ENCODE measurements at places on chromosomes 6 and 20. TPM values are rescaled to one million over a fixed set of nuclear protein-coding genes. Genes with fewer than 3 reads are reported as not detected.
A peak's percentile ranks its signal among the peaks of the same experiment; 100 is the strongest.

GRCh38 chr20:11274141-11274594 lies 600.4 kb upstream of the JAG1 start:
- peak; percentile 9 for DNase-seq

DNA sequence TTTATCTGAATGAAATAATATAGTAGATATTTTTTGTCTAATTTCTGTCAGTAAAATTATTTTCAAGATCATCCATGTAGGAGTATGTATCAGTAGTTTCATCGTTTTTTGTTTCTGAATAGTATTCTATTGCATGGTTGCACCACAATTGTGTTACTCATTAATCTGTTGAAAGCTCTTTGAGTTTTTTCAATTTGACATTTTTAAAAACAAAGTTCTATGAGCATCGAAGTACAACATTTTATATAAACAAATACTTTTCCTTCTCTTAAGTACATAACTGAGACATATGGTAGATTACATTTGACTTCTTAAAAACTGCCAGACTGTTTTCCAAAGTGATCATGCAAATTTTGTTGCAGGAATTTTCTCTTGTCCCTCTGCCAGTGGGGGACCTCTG lies 1113.1 kb upstream of the CITED2 start:
- DNase-seq = no peak

DNA sequence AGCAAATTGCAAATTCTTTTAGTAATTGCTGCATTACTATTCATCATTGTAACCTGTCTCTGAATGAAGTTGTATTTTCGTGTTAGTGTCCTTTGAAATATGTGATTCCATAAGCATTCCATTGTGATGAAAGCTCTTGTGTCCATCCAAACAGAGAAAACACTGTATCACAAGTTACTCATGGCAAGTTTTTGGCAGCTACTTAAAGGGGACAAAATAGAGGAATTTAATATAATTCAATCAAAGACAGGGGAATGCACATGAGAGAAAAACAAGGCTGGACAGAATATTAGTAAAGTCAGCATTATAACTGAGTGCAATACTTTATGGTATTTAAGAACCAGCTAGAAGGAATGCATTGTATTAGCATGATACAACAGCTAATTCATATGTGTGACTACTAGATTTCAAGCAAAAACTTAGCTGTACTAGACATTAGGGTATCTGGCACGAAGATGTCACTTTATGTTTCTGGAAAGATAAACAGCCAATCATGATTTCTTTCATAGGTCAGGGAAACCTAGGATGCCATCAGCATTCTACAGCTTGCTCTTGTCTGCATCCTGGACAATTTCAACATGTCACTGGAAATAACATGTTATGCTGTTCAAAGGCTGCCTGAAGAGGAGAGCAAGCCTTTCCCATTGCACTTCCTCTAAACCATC lies 270.6 kb upstream of the MARCKS start:
- DNase-seq = no peak

Gene TSBP1
- total RNA-seq = not detected

Gene GMPR
- total RNA-seq = not detected

GRCh38 chr20:23242104-23242503 lies 108.5 kb upstream of the NXT1 start:
- no peak for DNase-seq

DNA sequence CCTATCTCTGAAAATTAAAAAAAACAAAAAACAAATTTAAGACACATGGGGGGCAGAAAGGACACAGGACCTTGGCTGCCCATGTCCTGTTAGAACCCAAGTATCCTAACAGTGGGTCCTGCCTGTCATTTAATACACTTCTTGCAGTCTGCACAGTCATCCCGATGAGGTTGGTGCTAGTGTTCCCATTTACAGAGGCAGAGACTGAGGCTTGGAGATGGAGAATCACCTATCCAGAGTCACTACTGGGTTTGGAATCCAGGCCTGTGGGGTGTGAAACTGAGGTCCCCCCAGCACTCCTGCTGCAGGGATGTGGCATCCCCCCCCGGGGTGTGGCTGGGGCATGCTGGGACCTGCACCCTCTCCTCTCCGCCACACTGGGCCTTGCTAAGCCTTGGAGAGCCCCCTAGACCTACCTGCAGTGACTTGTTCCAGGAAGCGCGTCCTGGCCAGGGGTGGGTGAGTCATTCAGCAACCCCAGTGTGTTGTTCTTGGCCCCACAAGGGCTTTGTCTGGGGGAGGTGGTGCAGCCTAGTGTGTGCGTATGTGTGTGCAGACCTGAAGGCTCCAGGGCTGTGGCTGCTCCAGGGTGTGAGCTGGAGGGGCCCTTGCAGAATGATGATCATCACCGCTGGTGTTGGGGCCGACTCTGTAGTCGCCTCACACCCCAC lies 49.7 kb downstream of the BCAS4 start:
- peak; percentile 38 for DNase-seq

GRCh38 chr20:50425076-50425475 lies 85.1 kb upstream of the PTPN1 start:
- peak; percentile 16 for DNase-seq

Gene DCDC2
- not detected for total RNA-seq

GRCh38 chr6:145003145-145003544 lies 718.0 kb downstream of the UTRN start:
- no peak for DNase-seq

DNA sequence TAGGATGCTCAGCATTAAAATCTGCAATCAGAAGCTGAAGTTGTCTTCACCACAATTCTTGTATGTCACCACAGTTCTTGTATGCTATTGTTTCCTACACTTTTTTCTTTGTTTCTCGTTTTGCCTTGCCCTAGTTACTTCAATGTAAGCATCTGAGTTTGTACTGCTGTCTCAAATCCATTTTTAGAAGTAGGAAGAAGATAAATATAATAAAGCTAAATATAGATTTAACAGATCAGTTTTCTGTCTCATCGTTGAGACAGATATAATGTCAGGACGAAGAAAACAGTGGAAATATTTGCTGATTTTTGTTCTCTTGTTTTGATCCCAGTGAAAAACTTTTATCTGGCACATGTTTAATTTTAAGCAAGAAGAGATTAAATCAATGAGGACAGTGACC lies 318.0 kb downstream of the QKI start:
- DNase-seq = no peak

Gene ZNF334
- total RNA-seq = not detected

- no peak for DNase-seq
Observed at GRCh38 chr6:34157851-34158250, 12.0 kb upstream of the GRM4 start.

DNA sequence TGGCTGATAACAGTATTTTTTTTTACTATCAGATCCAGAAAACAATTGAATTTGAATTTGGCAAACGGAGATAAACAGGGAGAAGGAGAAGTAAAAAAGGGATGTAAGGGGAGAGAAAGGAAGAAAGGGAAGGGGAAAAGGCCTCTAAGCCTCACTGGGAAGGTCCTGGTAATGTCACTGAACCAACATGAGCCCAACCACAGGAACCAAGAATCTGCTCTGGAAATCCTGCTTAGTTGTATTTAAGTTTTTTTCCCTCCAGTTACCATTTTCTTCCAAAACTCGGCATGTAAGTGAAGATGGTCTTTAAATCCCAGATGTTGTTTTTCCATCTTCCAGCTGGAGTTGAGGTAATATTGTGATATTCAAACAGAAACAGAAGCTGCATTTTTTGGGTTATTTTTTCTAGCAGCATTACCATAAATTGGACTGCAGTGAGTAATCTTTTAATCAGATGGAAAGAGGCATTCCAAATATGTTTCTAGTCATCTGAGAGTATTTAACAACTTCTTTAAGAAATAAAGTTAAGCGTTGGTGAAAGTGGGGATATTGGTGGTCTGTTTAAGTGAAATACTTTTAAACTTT lies 91.1 kb downstream of the TXNDC5 start:
- DNase-seq = no peak

- DNase-seq = no peak
Observed at GRCh38 chr6:126381498-126381897, 41.6 kb downstream of the CENPW start.

Gene EDN1
- not detected for total RNA-seq

- DNase-seq = no peak
Observed at GRCh38 chr6:141521440-141521839, 611.3 kb upstream of the GJE1 start.

Gene TUBB2B
- total RNA-seq = 0.33 TPM

- DNase-seq = no peak
Observed at GRCh38 chr6:44432227-44432626, 44.7 kb downstream of the CDC5L start.

Gene CST5
- total RNA-seq = not detected

Gene LRRC73
- total RNA-seq = 0.25 TPM

Gene ZSCAN23
- total RNA-seq = not detected

DNA sequence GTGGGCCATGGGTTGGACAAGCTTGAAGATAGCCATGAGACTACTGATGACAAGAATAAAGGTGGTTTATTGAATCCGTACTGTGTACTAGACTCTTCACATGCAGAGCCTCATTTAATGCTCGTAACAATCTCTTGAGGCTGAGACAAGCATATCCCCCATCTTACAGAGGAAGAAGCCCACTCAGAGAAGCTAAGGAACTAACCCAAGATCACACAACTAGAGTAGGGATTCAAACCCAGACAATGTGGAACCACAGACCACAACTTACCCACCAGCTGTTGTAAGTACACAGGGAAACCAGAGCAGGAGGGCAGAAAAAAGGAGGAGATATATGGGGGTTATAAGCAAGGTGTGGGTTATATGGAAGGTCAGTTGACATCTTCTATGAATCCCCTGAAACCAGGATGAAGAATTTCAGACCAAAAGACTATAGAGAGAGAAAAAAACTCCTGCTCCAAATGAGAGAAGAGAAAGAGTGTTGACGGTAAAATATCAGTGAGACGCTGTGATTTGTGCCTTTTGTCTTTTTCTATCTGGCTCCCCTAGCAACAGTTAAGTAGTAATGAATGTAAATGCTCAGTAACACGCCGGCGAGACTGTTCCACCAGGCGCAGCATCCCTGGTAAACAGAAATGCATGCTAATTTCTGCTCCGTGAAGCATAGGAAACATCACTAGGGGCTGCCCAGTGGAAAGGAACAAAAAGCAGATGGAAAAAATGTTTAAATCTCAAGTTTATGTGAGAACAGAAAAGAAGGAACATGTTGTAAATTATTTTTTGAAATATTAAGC lies 80.1 kb upstream of the SLC22A16 start:
- DNase-seq = no peak

- DNase-seq = no peak
Observed at GRCh38 chr20:40508821-40509220, 180.2 kb downstream of the MAFB start.

DNA sequence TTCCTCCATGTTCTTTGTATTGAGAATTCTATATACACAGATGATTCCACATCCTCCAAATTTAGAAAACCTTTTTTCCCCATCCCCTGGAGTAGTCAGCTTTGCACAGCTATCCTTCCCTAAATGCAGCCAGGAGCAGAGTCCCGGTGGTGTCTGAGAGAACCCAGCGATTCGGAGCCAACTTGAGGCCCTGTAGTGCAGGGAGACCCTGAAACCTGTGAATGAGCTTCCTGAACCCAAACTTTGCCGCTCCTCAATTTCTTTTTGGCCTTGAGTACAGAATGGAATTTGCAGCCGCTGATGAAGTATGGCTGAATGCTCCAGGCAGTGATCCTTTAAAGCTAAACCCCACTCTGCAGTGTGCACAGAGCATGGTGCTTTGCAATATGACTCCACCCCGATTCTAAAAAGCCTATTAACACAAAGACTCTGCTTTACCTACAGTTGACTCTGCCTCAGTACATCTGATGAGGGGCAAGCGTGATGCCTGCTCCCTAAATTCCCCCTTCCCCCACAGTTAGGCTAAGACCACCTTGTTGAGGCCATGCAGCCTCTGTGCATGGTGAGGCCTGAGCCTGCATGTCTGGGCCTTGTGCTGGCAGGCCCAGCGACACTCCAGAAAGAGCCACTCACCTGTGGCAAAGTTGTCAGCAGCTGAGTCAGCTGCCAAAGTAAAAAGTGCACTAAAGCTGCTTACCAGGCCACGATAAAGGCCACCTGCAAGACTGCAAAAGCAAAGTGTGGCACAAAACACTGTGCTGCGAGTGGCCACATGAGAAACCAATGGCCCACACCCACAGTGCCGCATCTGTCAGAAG lies 82.1 kb downstream of the PLEKHG1 start:
- DNase-seq = no peak

GRCh38 chr20:1163653-1164052 lies 21.1 kb downstream of the TMEM74B start:
- no peak for DNase-seq

Gene VSTM2L
- 0.17 TPM for total RNA-seq

DNA sequence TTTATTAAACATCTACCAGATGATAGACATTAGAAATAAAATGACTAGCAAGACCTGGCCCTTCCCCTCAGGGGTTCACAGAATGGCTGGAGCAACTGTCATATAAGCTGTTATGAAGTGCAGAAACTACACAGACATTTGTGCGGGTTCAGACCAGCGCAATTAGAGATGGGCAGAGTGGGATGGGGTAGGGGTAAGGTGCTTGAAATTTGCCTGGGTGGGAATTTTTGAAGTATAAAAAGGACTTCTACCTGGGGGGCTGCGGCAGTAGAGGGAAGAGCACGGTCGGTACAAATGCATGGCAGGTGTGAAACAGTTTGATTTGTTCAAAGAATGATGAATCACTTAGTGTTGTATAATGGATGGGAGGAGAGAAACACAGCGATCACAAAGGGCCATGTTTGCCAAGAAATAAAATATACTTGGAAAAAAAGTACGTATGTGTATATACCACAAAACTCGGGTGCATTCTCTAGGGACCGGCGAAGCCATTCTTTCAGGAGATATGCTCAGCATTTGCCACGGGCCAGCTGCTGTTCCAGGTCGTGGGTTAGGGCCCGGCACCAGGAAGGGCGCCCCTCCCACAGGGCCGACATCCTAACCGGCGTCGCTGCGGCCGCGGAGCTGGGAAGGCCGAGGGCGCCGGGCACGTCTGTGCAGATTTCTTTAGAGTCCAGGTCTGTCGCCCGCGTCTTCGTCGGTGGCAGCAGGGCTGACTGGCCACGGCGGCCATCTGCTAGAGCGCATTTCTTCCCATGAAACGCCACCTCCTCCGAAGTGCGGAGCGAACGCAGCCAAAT lies 809 bp upstream of the NOL7 start:
- DNase-seq = peak; percentile 56

Gene FOXF2
- total RNA-seq = not detected

- DNase-seq = no peak
Observed at GRCh38 chr6:73006146-73006545, 219.2 kb downstream of the KHDC1L start.

DNA sequence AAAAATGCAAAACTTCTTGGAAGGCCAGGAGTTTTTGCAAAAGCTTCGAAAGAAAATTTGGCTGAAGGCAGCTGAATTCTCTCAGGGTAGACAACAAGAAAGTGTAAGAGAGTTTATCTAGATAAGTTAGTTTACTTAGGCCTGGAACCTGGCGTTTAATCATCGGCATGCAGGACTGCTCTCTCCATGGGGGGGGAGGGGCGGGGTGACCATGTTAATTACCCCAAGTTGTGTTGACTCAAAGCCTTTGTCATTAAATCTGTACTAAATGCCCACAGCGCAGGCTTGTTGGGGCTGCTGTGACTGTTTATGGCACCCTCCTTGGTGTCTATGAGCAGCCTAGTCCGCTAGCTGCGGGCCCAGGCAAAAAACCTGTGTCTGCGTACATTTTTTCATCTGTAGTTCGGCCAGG lies 20.1 kb upstream of the ZNF451 start:
- DNase-seq = no peak

GRCh38 chr6:13836170-13836569 lies 21.8 kb upstream of the MCUR1 start:
- no peak for DNase-seq
